ENCODE measurements at places on chromosomes 7 and 10. TPM values are rescaled to one million over a fixed set of nuclear protein-coding genes. Genes with fewer than 3 reads are reported as not detected.

The GIMAP4 gene
- 135 TPM for total RNA-seq

The VWC2 gene
- total RNA-seq, result not detected

The RBP3 gene
- not detected for total RNA-seq

The MALRD1 gene
- not detected for total RNA-seq

The DNAJC12 gene
- 0.45 TPM for total RNA-seq

The GJC3 gene
- total RNA-seq, result 0.09 TPM

The TRIM74 gene
- not detected for total RNA-seq

The CYP3A7 gene
- not detected for total RNA-seq

The VAX1 gene
- total RNA-seq, result not detected

The NPFFR1 gene
- not detected for total RNA-seq

The GSTO2 gene
- 0.66 TPM for total RNA-seq

The CXCL12 gene
- 34.2 TPM for total RNA-seq

The CPVL gene
- total RNA-seq, result not detected

The CYP26C1 gene
- total RNA-seq, result 0.47 TPM

The DMTF1 gene
- total RNA-seq, result 49.2 TPM

The CAMK1D gene
- total RNA-seq, result 0.63 TPM

The PURB gene
- 17.2 TPM for total RNA-seq

The CPED1 gene
- 0.27 TPM for total RNA-seq

The RET gene
- total RNA-seq, result 0.09 TPM

The CNPY1 gene
- total RNA-seq, result not detected

The TMEM196 gene
- not detected for total RNA-seq

The ZNF467 gene
- total RNA-seq, result 2.6 TPM

The SMKR1 gene
- total RNA-seq, result 0.28 TPM

The FHIP2A gene
- 18.5 TPM for total RNA-seq

The IDI2 gene
- total RNA-seq, result not detected

The GPNMB gene
- total RNA-seq, result 0.27 TPM

The SEMA4G gene
- 0.94 TPM for total RNA-seq

The NXPH1 gene
- not detected for total RNA-seq

The AKR1E2 gene
- total RNA-seq, result 7.1 TPM

The SEMA3A gene
- 47.7 TPM for total RNA-seq

The ANKRD2 gene
- 0.36 TPM for total RNA-seq

The MSS51 gene
- 0.54 TPM for total RNA-seq

The CCDC146 gene
- 1.4 TPM for total RNA-seq

The SPDYE9 gene
- not detected for total RNA-seq

The AGBL3 gene
- total RNA-seq, result 1.3 TPM

The NUTM2B gene
- 0.09 TPM for total RNA-seq

The OPN4 gene
- total RNA-seq, result not detected

The CYP3A4 gene
- total RNA-seq, result not detected

The MEIG1 gene
- total RNA-seq, result not detected

The VPS37D gene
- 4.0 TPM for total RNA-seq

The PRF1 gene
- not detected for total RNA-seq

The STEAP4 gene
- total RNA-seq, result not detected

The ACTL6B gene
- not detected for total RNA-seq

The ADAM22 gene
- 0.38 TPM for total RNA-seq

The GNAT3 gene
- not detected for total RNA-seq

The SPDYE16 gene
- not detected for total RNA-seq

The TRIM4 gene
- total RNA-seq, result 22.7 TPM

The XRCC2 gene
- 2.0 TPM for total RNA-seq

The TACC2 gene
- total RNA-seq, result 10.5 TPM

The ZC3HAV1 gene
- 38.4 TPM for total RNA-seq

Data from endothelial cell of coronary artery (primary cell).